ENCODE measurements at places on chromosomes 12 and 14.
A peak's percentile ranks its signal among the peaks of the same experiment; 100 is the strongest.

GRCh38 chr12:1006255-1006654 is 15.2 kb downstream of the ERC1 start:
- peak; percentile 0 for DNase-seq

DNA sequence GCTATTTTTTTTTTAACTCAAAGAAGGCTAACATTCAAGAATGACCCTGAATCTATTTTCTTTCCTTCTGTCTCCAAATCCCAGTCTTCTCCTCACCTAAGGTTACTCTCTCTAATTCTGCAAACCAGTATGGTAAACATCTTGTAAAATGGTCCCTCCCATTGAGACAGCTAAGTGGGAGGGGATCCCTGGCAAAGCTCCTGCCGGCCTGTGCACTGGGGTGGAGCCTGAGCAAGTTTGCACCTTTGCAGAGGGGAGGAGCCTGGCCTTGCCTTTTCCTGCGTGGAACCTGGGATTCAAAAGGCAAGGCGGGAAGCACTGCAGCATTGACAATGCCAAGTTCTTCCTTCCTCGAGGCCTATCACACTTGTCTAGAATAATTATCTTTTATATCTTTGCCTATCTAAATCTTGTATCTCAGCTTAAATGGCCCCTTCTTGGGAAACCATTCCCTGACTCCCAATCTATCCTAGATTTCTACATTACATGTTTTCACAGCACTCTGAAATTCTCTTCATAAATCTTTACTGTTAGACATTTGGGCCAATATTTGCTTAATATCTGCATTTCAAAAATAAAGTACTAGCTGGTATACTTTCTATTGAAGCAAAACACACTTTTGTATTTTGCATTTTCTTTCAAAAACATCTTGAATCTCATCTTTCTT is 83.0 kb downstream of the EPS8 start:
- DNase-seq: no peak

DNA sequence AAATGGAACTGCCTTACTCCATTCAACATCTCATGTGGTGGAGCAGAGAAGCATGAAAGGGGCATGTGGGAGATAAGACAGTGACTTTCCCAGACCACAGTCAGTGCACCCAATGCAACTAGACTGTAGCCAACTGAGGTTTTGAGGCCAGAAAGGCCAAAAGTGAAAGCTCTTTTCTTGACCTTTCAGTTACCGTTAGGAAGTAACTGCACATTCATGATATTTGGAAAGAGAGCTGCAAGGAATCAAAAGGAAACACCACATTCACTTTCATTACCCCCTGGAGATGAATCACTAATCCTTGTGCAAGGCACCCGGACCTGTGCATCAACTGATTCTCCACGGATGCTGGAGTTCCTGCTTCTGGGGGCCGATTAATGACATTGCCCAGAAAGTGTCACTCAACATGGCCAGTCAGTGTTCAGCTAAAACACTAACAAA is 72.9 kb upstream of the ELK3 start:
- DNase-seq: peak; percentile 77

GRCh38 chr12:93167841-93168492 is 209.8 kb upstream of the NUDT4 start:
- no peak for DNase-seq

DNA sequence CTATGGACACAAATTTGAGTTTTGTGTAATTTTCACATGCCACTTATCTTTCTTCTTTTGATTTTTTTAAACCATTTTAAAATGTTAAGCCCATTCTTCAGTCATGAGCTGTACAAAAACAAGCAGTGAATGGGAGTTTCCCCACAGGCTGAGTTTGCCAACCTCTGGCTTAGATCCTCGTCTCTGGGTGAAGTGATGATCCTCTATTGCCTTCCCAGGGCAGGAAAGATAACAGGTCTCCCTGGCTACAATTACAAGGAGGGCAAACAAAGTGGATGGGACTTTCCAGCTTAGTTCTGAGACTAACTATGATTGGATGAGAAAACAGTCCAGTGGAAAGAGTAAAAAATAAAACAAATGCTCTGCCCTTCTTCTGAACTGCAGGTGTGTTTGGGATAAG is 203.7 kb downstream of the SPTSSA start:
- no peak for DNase-seq

DNA sequence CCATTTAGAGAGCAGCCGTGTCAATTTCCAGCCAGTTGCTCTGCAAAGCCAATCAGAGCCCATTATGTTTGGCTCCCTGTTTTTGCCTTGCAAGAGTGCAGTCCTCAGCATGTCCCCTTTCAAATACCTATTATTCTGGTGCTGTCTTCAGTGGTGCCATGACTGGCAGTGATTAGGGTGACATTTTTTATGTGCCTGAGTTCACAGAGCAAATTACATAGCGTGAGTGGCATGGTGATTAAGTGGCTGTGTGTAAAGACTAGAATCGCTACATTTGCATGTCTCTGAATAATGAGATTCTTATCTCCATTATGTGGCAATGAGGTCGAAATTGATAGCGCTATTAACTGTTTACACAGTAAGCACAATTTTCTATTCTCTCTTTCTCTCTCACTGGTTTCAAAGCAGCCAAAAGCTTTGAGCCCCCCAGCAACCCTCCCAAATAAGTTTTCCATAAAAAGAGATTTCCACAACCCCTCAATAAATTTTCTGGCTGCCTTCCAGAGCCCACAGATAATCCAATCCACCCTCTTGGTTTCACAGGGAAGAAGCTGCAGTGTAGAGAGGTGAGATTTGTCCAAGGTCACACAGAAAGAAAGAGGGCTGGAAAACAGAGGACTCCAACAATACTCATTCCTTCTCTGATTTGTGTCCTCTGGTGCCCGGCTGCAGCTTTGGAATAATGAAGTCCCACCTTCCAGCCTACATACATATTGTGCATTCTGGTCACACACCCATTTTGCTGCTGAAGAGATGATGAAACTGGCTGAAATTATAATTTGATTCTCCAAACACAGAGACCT is 58.8 kb upstream of the NUDT4 start:
- DNase-seq: no peak

- no peak for DNase-seq
Measured at GRCh38 chr12:52207895-52208294, 16.1 kb upstream of the KRT80 start.

DNA sequence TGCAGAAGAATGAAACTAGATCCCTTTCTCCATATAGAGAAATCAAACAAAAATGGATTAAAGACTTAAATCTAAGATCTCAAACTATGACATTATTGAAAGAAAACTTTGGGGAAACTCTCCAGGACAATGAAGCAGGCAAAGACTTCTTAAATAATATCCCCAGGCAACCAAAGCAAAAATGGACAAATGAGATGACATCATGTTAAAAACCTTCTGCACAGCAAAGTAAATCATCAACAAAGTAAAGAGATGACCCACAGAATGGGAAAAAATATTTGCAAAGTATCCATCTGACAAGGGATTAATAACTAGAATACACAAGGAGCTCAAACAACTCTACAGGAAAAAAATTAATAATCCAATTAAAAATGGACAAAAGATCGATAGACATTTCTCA is 101.0 kb downstream of the RALGAPA1 start:
- no peak for DNase-seq

DNA sequence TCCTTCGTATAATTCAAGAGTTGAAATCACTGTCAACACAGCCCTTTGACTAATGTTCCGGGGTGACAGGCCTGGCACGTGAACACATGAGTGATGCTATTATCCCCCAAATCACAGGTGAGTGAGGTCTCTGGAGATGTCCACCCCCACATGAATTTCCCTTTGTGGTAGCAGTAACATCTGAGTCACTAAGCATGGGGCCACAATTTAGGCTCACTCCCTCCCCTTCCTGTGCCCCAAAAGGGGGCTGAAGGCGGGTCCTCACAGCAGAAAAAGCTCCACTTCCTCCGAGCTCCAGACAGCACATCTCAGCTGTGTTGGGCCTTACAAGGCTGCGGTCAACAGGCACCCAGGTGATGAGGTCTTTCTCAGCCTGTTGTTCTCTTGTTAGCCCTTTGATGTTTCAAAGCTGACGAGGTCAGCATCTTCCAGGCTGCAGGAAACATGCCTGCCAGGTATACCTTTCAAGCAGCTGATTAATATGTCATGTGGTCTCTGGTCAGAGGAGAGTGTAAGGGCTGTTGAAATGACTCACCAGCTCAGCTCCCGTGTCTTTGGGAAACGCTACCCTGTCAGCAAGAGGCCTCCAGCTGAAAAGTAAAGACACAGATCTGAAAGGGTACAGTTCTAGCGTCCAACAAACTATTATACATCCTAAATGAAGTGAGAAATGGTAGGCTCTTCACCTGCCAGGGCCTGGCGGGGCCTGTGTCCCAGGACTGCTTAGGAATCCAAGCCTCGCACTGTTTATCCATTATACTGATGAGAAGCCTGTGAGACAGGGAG is 107.3 kb downstream of the ZFP36L1 start:
- DNase-seq: peak; percentile 88

All from RCC 7860 (cell line).